ENCODE measurements at places on chromosomes 2 and 18. TPM values are rescaled to one million over a fixed set of nuclear protein-coding genes. Genes with fewer than 3 reads are reported as not detected.

The GATA6 gene
- total RNA-seq: 2.5 TPM

The CAPN14 gene
- total RNA-seq: under 0.01 TPM

The ABCG5 gene
- total RNA-seq: not detected

The MYO5B gene
- total RNA-seq: 0.56 TPM

The IL1A gene
- total RNA-seq: 1.1 TPM

The COL4A3 gene
- not detected for total RNA-seq

The VWC2L gene
- total RNA-seq: not detected

The CRYGC gene
- total RNA-seq: not detected

The DSG1 gene
- total RNA-seq: not detected

The ABI2 gene
- total RNA-seq: 35.0 TPM

The UBR3 gene
- 51.9 TPM for total RNA-seq

The PLGLB1 gene
- 0.28 TPM for total RNA-seq

The KIF1A gene
- under 0.01 TPM for total RNA-seq

The ACVR1C gene
- 0.18 TPM for total RNA-seq

The DAW1 gene
- total RNA-seq: 1.4 TPM

The LOXHD1 gene
- total RNA-seq: not detected

The PKDCC gene
- total RNA-seq: 55.6 TPM

The STPG4 gene
- 0.28 TPM for total RNA-seq

The MC5R gene
- not detected for total RNA-seq
